ENCODE measurements at places on chromosomes 3 and 15.

DNA sequence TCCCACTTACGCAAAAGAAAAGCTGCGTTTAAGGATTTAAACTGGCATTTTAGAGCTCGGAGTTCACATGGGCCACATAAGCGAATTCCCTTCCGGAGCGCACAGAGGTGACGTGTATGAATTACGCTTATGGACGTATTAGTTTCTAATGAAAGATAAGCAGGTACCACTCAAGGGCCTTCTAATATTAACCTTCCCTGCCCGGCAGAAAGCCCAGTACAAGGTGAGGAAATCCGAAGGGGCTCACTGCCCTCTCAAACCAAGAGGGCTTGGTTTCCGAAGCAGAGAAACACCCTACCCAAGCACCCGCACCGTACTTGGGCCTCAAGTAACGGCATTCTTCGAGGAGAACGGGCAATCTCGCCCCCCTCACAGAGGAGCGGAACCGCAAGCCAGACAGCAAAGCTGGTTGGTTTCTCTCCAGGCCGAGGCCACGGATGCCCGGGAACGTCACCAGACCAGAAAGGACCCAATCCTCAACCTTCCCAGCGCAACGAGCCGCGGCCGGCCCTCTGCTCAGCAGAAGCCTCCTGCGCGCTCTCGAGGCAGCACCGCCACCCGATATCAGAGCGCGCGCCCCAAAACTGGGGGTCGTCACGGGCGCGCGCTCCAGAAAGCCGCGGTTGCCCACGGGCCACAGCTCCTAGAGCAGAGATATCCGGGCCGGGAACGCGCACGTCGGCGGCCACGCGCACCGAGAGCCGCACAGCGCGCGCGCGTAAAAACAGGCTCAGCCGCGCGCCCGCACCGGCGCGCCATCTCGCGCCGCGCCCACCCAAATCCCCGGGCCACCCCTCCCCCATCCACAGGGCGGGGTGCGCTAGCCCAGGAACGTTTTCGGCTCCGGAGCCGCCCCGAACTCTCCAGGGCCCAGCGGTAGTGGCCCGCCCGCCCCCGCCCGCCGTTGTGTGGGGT, 676 bp downstream of the QRICH1 start:
- DNase-seq, result peak; percentile 80

DNA sequence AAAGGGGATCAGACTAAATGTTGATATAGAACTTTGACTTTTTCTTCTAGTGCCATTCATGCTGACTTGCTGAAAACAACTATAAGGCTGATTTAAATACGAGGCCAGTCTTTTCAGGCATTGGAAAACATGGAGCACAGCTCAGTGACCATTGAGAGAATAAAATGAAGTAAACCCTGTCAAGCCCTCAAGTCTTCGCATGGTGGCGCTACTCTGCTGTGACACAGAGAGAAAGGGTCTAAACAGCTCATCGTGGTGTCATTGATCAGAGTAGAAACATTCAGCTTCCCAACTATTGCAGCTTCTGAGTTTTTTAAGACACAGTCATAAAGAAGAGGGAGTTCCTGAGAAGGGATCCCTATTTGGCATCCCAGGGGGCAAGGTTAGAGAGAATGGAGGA, 716.2 kb downstream of the DIPK2A start:
- peak; percentile 13 for DNase-seq

DNA sequence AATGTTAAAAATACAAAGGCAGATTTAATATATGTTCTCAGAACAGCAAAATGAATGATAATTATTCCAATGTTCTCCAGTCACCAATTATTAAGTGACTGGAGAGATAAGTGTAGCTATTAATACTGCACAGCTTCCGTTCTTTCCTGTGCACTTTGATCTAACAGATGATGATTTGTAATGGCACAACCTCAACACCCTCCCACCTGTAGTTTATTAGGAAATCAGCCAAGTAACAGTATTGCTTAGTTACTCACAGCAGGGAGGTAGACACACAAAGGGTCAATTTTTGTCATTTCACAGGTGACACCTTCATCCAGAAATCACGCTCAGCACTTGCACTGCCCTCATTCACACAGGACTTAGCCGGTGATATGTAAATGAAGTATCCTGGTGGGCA, 688.1 kb downstream of the EPHA3 start:
- DNase-seq, result no peak

GRCh38 chr3:6062261-6063187, 798.4 kb upstream of the GRM7 start:
- no peak for DNase-seq

- no peak for DNase-seq
Observed at GRCh38 chr3:168325684-168326083, 230.0 kb upstream of the GOLIM4 start.

GRCh38 chr3:165837058-165837525, at the start of gene BCHE:
BCHE (minus strand) TSS chr3:165837423; CDS start chr3:165831033, 6,390 bp downstream.
- peak; percentile 71 for DNase-seq

GRCh38 chr3:151265166-151265565, 13.2 kb downstream of the P2RY14 start:
- no peak for DNase-seq

GRCh38 chr15:58369261-58369701, 62.5 kb upstream of the LIPC start:
- DNase-seq, result peak; percentile 50

- no peak for DNase-seq
Observed at GRCh38 chr3:177144922-177145321, 52.4 kb downstream of the TBL1XR1 start.

DNA sequence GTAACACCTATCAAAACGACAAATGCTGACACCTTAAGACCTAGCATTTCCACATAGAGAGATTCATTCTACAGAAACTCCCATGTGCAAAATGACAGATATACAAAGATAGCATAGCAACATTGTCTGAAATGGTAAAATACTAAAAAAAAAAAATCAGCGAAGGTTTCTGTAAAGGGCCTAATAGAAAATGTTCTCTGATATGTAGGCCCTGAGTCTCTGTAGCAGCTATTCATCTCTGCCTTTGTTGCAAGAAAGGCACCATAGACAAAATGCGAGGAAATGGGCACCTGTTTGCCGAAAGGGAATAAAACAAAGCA, 631 bp upstream of the MFGE8 start:
- no peak for DNase-seq

DNA sequence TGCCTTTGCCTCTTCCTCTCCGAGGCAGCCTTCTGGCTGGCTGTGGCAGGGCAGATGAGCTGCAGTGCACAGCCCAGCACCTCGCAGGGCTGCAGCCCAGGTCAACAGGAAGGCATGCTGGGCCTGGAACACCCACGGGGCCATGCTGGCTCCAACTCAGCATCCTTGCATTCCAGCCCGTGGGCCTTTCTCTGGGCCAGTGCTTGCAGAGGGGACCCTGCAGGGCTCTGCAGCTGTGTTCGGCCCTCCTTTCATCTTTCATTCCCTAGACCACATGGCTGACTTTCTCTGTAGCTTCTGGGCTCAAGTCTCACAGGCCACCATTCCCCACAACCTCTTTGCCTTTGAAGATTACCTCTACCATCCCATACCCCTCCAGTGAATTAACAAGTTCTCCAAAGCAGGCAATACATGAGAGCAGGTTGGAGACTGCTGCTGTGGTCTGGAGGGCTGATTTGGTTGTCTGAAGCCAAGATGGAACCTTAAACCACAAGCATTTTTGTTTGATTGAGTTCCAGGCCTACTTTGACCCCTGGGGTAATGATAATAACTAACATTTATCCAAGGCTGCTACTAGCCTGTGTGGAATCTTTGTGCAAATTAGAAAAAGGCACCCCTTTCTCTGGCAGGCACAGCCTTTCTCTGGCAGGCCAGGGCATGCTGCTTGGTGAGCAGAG, 5.9 kb downstream of the FAM131A start:
- DNase-seq, result peak; percentile 58

DNA sequence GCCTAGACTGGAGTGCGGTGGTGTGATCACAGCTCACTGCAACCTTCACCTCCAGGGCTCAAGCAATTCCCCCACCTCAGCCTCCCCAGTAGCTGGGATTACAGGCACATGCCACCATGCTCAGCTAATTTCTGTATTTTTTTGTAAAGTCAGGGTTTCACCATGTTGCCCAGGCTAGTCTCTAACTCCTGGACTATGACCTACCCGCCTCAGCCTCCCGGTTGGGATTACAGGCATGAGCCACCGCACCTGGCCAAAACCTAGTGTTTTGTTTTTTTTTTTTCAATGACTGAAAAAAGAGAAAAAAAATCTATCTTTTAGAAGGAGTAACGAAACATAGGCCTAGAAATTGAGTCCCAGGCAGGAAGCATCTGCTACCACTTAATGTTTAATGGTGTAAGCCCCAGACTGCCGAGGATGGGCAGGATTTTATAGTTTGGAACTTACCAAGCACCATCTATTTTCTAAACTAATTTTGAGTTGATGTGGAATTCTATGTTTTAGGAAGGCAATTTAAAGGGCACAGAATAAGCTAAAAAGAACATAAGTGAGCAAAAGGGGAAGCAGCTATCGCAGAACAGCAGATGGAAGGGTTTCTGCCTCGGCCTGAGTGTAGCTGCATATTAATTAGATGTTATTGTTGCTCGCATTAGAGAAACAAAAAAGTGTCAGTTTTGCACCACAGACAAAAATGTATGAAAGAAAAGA, 24.2 kb upstream of the CA12 start:
- DNase-seq, result no peak

GRCh38 chr15:72685301-72685924, 569 bp downstream of the HIGD2B start:
- no peak for DNase-seq

- DNase-seq, result peak; percentile 83
Observed at GRCh38 chr3:106421909-106422308, 553.1 kb upstream of the CBLB start.

- no peak for DNase-seq
Observed at GRCh38 chr3:98821063-98821462, 57.9 kb downstream of the ST3GAL6 start.

DNA sequence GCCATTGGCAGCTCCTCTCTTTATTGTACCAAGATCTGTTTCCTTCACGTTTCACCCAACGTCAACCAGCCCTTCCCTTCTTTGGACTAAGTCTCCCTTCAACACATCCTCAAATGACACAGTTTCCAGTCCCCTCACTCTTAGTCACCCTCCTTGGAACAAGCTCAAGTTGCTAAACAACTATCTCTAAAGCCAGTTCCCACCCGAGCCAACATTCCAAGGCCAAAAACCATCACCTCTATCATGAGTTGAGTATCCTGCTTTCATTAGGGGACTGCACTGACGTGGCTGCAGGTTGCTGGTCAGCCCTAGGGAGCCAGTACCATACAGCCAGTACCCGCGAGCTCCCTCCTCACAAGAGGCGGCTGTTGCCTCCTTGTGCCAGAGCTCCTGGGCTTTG, 73.8 kb downstream of the LIPC start:
- peak; percentile 24 for DNase-seq

DNA sequence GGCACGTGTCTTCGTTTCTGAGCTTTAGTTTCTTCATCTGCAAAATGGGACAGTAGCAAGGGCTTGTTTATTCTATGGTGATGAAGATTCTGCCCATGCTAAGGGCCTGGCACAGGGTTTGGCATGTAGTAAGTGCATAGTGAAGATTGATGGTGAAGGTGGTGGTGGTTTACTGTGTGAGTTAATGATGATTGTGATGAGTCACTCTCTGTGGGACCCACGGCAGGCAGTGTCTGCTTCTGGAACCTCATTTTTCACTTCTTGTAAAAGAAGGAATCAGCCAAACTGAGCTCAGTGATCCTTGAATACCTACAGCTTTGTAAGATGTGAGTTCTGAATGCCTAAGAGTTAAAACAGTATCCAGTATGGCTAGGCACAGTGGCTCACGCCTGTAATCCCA, 86.2 kb upstream of the LRTM1 start:
- no peak for DNase-seq

DNA sequence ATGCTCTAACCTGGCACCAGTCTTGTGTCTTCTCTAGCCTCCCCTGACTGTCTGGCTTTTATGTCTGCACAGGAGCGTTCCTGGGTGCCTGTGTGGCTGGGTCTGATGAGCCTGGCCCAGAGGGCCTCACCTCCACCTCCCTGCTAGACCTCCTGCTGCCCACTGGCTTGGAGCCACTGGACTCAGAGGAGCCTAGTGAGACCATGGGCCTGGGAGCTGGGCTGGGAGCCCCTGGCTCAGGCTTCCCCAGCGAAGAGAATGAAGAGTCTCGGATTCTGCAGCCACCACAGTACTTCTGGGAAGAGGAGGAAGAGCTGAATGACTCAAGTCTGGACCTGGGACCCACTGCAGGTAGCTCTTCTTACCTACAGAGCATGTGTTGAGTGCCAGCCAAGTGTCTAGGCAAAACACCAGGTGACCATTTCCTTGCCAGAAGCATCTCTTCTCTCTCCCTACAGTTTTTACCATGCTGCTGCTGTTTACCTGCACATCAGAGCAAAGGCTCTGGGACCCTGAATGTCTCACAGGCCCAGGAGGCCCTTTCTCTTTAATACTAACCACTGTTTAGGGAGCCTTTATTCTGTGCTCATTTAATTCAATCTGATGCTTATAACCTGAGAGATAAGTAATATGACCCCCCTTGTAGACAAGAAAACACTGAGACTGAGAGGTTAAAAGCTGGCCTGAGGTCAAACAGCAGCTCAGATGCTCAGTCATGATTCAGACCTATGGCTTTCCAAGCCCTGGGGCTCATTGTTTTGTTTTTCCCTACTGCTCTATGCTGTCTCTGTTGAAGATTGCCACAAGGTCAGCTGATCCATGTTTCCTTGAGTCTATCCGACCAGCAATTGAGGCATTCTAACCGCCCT, 10.4 kb downstream of the PODXL2 start:
- no peak for DNase-seq

DNA sequence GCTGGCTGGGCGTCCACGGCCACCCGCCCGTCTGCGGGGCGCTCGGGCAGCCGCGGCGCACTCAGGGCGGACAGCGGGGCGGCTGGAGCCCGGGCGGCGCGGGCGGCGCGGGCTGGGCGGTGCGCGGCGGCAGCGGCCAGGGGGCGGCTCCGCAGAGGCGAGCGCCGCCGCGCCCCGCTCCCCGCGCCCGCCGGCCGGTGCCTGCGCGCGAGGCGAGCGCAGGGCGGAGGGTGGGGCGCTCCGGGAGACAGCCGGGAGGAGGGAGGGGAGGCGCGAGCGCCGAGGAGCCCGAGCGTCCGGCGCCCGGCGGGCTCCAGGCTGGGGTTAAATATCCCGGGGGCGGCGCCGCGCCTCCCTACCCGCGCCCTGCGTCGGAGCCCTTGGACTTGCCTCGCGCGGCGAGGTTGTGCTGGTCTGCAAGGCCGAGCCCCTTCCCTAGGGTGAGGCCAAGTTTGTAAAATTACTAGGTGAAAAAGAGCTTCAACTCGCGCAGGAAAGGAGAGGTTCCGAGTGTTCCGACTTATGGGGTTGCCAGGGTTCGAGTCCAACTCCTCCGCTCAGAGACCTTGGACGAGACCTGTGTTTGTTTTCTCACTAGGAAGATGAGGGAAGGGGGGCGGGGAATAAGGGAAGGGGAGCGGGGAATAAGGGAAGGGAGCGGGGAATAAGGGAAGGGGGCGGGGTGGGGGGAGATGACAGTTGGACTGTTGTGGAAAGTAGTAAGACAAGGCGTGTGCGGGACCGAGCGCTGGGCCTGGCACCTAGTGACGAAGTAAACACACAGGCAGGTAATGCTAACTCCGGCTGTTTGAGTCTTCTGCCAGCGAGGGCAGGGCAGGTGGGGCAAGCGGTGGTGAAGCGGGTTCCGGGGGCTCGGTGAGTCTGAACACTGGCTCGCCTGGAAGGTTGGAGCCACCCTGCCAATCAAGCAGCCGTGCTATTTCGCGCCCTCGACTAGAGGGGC, at the start of gene TNFAIP8L3:
Gene TNFAIP8L3 (minus strand): TSS at position 301 of the 964 bp plus-strand sequence. CDS start 311 bp downstream, outside the sequence.
- no peak for DNase-seq
